ENCODE measurements at places on chromosomes 3 and 15. TPM values are rescaled to one million over a fixed set of nuclear protein-coding genes. Genes with fewer than 3 reads are reported as not detected.
A peak's percentile ranks its signal among the peaks of the same experiment; 100 is the strongest.

DNA sequence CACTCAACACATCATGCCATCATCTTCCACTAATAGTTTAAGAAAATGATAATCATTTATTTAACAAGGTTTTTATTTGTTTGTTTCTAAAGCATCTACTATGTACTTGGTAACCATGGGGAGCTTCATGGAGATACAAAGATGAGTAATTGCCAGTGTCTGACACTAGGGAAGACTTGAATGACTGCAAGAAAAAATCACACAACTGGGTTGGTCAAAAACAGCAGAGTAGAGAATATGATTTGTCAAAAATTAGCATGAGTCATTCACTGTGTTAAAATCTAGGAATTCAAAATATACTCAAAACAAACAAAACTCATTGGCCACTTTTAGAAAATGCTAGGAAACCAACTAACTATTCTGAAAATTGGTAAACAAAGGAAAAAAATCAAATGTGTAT is 6.3 kb downstream of the BNC1 start:
- peak; percentile 78 for DNase-seq

The CIDEC gene
- not detected for total RNA-seq

DNA sequence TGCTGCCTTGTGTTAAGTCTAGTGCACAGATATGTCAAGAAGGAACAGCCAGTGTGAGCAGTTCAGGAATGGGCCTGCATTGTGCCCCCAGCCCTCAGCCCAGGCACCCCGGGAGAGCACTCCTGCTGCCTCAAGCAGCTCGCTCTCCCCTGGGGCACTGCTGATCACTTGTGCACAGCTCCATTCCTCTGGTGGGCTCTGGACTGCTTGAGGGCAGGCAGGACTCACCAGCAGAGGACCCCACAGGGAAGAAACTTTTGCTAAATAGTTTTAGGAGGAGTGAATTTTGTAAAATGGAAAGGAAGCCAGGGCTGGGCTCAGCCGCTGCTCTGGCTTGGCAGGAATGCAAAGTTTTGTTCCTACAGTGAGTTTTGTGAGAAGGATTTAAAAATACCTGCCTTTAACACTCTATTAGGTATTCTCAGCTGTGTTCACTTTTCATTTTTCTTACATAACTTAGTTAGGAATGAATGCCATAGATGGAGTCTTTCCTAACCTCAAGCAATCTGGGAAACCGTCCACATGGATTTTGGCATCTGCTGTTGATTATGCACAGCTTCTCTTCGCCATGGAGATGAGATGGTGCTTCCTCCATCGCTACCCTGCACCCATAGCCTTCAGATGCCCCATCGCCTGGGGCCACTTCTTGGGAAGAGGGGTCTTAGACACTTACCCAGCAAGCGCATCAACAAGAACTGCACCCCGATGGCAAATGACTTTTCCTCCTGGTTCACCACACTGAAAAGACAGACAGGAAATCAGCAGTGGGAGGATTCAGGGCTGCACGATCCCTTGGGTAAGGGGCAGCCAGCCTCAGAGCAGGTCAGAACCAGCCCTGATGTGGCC is 42.3 kb upstream of the RAB6B start:
- DNase-seq, result no peak

- no peak for DNase-seq
Measured at GRCh38 chr15:82558502-82558901, 18.2 kb upstream of the RPS17 start.

GRCh38 chr3:153680526-153680925 is 440.7 kb upstream of the ARHGEF26 start:
- no peak for DNase-seq

DNA sequence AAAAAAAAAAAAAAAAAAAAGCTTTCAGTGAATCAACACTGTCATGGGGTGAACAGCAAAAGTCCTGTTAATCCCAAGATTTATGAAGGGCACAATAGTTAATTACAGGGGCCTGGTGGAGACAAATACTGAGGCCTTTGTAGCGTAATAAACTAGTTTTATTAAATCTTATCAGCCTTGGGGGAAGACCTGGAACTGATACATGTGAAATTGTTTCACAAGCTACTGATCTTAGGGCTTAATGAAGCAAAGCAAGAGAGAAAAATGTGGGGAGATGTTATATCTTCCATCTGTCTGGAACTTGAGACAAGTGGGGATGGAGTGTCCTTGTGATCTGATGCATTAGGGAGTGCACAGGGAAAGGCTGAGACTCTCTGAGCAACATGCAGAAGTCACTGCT is 47.9 kb upstream of the OSBPL11 start:
- DNase-seq, result no peak

The GOLGA6L4 gene
- total RNA-seq, result not detected

GRCh38 chr3:9786209-9786739 is 6.0 kb downstream of the TADA3 start:
- no peak for DNase-seq

GRCh38 chr3:149726716-149727407 is 25.4 kb downstream of the COMMD2 start:
- peak; percentile 27 for DNase-seq

- DNase-seq, result no peak
Measured at GRCh38 chr3:110456438-110457138, 615.0 kb upstream of the NECTIN3 start.

DNA sequence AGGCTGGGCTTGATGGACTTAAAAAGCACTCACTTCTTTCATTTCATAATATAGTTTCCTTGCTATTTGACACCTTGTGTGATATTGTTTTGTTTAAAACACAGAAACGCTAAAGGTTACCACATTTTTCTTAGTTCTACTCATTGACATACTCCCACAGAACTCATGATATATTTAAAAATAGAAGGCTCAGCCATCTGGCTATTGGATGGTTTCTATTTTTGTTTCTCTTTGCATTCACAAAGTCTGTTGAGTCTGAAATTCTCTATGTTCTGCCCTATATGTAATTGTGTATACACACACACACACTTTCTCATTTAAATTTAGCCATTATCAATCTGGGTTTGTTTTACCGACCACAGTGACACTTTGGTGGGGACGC is 128.2 kb downstream of the SOX2 start:
- DNase-seq, result no peak

The AADACL2 gene
- total RNA-seq, result not detected

DNA sequence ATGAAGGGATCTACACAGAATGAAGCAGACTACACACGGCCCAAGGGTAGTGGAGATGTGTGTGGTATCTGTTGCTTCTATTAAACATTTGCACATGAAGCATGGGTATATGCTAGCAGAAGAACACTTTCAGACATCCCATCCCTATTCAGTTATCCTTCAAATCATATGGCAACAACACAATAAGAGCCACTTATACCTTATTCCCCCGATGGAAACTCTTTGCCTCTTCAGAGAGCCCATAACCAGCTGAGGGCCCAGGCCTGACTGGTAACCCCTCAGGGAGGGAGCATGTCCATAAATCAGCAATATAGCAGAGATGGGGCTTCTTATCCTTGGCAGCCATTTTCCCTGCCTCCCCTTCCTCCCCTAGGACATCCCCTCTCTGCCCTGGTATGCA is 210.6 kb downstream of the FHIT start:
- no peak for DNase-seq

The LIPH gene
- total RNA-seq, result 1.4 TPM

The NSMCE3 gene
- 13.5 TPM for total RNA-seq

- no peak for DNase-seq
Measured at GRCh38 chr15:70049701-70050301, 47.9 kb downstream of the TLE3 start.

The CP gene
- total RNA-seq, result 2.7 TPM

- no peak for DNase-seq
Measured at GRCh38 chr3:25173606-25174005, 254.5 kb upstream of the RARB start.

- DNase-seq, result no peak
Measured at GRCh38 chr3:115388166-115388565, 235.1 kb upstream of the GAP43 start.

DNA sequence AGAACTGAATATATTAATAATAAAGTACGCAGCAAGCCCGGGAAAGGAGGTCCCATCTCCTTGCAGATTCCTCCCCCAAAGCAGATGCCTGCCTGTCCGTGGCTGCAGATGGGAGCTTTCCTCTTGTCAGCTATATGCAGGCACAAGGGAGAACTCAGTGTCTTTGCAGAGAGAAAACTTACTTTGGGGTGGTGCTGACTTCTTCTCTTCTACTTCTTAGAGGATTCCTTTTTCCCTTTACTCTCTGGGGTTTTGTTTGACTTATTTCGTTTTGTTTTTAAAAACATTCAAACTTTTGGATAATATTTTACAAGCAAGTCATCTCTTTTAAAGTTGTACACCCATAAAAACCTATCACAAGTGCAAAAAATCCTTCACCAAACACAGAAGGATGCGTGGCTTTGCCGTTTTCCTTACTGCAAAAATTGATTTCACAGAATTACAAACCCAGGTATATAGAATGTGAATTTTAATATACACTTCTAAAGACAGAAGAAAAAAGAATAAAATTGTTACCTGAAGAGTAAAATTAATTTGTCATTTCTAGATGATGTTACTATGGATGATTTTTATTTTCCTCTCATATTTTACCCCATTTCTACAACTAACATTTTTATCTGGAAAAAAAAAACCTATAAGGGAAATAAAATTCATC is 65.3 kb upstream of the IGF1R start:
- DNase-seq, result no peak

The POLR2M gene
- total RNA-seq, result 101 TPM

DNA sequence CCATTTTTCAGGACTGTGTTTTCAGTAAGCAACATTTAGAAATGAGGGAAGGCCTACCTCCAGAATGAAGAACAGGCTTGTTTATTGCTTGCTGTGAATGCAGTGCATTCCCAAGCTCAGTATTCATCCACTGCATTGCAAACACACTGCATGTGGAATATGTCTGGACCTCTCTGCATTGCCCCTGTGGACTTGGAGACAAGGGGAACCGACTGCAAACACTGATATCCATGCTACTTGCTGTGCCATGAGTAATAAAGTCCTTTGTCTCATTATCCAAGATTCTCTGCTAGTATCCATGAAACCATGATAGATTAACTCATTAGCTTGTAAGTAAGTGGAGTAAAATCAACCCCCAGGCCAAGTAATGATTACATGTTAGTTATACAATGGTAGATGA is 301.2 kb upstream of the NR2E3 start:
- DNase-seq, result no peak

Measured in M059J (cell line).